Esophagus squamous epithelium (tissue), 5 donors: ENCODE measurements at places on chromosomes 3 and 15.

DNA sequence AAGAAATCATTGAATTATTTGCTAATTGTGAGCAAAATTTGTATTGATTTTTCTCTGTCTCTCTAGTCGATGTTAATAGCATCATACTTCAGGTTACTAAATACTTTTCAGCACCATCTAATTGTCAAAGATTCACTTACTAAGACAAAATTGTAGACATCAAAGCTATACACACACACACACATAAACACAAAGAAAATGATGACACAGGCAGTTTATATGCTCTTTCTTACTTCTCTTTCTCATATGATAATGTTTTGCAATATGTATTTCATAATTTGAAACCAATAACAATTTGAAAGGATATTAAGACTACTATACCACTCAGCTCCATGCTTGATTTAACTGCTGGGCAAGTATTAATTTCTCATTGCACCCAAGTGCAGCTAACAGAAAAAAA is 406.2 kb downstream of the ROBO2 start:
- DNase-seq = no peak

DNA sequence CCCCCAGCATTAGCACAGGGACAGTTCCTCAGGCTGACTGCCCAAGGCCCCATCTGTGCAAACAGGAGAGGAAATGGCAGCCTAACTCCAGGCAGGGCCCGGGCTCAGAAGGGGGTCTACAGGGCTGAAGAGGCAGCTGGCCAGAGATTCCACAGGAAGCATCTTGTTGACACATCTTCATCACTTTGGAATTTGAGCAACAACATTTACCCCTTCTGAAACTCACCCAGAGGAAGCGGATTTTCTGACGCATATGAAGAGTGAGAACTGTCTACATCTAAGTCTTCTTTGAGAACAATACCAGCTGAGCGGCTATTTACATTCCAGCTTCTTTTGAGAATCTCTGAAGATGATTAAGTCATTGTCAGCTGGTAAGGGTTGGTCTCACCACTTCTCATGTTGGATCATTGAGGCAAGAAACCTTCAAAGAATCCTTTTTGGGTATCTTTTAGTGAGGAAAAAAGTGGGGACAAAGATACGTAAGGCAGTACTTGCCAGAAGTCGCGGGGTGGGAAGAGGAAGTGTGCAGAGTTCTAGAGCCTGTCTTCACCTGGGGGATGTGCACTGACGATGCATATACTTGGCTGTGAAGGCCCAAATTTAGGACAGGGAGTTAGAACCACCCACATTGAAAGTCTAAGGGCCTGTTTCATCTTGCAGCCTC is 25.4 kb upstream of the SRP14 start:
- no peak for DNase-seq

GRCh38 chr3:115691964-115692363 is 68.7 kb downstream of the GAP43 start:
- no peak for DNase-seq

- no peak for DNase-seq
Observed at GRCh38 chr3:171755656-171756055, 54.6 kb downstream of the PLD1 start.

GRCh38 chr15:93241696-93242585 is 152.9 kb upstream of the RGMA start:
- DNase-seq = no peak
